NCI-H2171 (cell line): ENCODE measurements at places on chromosomes 12 and 14.

GRCh38 chr12:109709401-109709991 is 4.1 kb upstream of the FAM222A start:
- DNase-seq = no peak

GRCh38 chr12:49796606-49797448 is 31.4 kb downstream of the NCKAP5L start:
- no peak for DNase-seq

- no peak for DNase-seq
These were observed 56.4 kb downstream of the GOLGA5 start for GRCh38 chr14:92850492-92850891.

- DNase-seq = no peak
These were observed 99.1 kb downstream of the TBC1D30 start for GRCh38 chr12:64923536-64923935.

- DNase-seq = peak; percentile 20
These were observed 22.3 kb upstream of the P2RX7 start for GRCh38 chr12:121110211-121110940.

DNA sequence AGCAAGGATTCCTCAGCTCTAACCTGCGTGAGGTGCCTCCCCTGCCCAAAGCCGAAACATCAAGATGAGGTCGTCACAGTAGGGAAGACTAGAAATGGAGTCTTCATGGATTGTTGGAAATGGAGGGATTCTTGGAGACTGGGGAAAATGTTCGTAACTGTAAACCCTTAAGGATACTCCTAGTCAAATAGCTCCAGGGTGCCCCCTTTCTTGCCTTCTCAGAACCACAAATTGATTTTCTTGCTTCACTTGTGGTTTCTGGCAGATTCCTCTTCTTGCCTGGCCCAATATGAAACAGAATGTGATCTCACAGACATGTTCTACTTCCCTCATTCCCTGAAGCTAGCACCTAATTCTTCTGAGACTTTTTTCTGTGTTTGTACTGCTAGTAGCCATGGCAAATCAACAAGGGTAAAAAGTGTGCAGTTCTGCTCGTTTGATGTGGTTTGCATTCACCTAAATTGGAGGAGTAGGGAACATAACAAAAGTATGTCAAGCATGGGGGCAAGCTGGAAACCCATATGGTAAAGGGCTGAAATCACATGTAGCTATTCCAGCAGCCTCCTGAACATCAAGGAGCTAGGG is 332.0 kb downstream of the PAWR start:
- DNase-seq = no peak

DNA sequence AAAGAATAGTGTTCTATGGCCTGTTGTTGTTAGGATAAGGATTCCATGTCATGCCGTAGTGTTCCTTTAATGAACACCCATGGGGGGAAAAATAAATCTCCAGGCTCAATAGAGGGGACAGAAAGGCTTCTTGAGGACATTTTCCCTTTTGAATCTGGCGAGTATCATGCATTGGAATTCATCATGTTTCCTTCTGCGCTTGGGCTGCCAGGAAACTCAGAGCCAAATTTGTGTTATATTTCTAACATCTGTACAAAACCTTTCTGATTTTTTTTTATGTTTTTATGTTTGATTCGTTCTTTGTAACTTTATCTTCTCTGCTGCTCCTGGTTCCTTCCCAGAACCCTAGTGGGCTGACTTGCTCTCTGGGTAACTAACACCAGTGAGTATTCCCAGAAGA is 1163.3 kb downstream of the VRK1 start:
- no peak for DNase-seq

DNA sequence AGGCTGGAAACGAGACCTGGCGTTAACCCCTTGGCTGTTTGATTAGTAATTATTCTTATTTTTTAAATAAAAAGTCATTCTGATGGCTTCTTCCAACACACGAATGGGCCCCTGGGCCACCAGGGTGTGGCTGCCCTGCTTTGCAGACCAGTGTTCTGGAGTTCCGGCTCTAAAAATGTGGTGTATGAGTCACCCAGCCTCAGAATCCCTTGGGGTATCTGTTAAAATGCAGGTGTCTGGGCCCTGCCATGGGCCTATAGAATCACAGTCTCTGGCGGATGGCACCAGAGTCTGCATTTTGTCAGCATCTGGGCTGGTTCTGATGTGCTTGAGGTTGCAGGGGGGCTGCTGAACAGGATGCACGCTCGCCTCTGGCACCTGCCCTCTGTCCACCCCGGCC is 2.5 kb upstream of the PSMC1 start:
- DNase-seq = no peak

- no peak for DNase-seq
These were observed 39.1 kb upstream of the PPFIA2 start for GRCh38 chr12:81798294-81798693.

DNA sequence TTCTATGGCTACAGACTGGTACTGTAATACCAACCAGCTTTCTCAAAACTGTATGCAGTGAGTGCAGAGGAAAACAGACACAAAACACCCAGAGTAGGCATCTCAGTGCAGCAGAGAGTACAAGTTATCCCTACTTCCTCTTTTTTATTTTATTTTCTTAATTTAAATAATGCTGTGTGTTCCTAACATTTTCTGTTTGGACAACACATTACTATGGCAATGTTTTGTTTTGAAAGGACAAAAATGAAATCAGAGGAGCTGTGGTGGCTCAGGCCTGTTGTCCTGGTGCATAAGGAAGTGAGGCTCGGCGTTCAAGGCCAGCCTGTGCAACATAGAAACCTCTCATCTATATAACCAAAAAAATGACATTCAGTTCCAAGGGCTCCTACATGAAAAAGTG is 33.7 kb upstream of the SELPLG start:
- DNase-seq = no peak

GRCh38 chr14:90487031-90487430 is 90.2 kb downstream of the CALM1 start:
- peak; percentile 90 for DNase-seq

DNA sequence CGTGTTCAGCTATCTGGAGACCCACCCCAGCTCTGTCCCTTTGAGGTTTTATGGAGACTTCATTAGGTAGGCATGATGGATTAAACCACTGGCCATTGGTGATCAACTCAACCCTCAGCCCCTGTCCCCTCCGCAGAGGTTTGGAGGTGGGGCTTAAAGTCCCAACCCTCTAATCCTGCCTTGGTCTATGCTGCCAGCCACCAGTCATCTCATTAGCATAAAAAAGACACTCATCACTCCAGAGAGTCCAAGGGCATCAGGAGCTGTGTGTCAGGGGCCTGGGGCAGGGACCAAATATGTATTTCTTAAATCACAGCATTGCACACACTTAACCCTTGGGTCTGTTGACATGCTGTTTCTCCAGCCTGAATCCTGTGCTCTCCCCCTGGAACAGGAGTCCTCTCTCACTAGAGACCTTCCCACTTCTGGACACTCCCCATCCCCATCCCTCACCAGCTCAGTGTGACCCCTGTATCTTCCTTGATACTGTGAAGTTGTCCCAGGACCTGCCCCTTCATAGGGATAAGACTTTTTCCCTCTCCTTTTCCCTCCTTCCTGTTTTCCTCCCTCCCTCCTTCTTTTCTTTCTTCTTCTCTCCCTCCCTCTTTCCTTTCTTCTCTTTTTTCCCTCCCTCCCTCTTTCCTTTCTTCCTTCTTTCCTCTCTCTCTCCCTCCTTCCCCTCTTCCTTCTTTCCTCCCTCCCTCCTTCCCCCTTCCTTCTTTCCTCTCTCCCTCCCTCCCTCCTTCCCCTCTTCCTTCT is 54.7 kb upstream of the CLMN start:
- no peak for DNase-seq

DNA sequence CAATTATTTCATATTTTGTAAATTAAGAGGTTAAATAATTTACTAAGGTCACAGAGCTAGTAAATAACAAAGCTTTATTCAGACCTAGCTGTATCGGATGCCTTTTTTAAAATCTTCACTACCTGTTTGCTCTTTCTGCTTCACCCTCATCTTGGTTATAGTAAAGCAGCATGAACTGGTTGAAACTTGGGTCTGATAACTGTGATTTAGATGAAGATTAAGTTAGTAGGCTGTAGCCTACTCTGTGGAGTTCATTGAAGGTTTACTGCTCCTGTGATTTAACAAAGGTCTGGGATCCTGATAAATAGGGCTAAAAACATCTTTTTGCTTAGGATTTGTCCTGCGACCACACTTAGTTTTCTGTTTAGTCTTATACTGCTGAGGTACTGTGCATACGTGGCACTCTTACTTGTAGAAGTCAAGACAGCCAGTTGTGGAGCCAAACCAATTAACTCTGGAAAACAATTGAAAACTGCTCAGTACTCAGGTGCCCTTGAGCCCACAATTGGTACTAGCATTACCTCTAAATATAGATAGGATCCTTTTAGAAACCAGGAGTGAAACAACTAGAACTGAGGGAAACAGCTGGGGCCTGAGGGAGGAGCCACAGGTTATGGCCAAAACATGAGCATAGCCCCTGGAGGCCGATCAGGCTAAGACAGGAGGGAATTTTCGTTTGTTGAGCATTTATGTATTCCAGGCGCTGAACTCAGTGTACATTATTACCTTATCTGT is 2.3 kb downstream of the SPATS2 start:
- peak; percentile 24 for DNase-seq
